ENCODE measurements at places on chromosomes 3 and 15. TPM values are rescaled to one million over a fixed set of nuclear protein-coding genes. Genes with fewer than 3 reads are reported as not detected.
A peak's percentile ranks its signal among the peaks of the same experiment; 100 is the strongest.

DNA sequence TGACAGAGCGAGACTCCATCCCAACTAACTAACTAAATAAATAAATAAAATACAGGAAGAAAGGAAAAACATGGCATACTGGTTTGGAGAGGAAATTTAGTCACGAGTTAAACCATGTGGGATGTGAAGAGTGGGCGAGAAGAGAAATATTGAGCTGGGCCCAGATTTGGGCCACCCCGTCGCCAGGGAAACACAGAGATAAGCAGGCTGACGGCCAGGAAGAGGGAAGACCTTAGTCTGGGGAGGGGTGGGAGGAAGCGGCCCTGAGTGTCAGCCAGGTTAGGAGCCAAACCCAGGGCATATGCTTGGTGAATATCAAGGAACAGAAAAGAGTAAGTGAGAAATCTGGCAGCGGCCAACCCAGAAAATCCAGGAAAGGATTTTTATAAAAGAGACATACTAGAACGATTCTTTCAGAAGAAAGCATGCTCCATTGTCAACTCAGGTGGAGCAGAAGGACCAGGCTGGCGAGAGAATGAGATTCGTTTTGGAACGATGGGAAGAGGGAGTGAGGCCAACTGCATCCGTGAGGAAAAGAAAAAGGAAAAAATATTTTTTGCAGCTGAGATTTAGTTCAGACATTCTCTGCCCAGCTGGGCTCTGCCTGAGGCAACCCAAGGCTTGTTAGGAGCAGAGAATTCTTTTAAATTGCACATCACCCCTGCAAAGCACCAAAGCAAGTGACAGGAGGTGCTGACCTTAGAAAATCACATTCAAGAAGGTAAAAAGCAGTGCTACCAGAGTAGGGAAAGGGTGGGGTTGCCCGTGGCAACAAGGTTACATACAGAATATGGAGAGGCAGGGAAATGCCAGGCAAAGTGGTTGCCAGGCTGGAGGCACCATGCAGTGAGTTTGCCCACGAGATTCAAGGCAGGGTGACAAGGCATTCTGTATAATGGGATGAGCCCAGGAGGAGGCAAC, 59.3 kb upstream of the RAD18 start:
- H3K4me1 ChIP-seq, result no peaks in the 10 kb centered on the region
- no peaks in the 10 kb centered on the region for H3K36me3 ChIP-seq
- no peak overlapping the region for H3K4me3 ChIP-seq
- no peak overlapping the region for H3K27ac ChIP-seq
- H3K27me3 ChIP-seq, result no peaks in the 10 kb centered on the region
- DNase-seq, result no peak

- H3K27me3 ChIP-seq, result no peaks in the 10 kb centered on the region
- H3K36me3 ChIP-seq, result no peaks in the 10 kb centered on the region
- no peak overlapping the region for H3K27ac ChIP-seq
- DNase-seq, result no peak
- H3K4me3 ChIP-seq, result no peak overlapping the region
These were observed 148.0 kb upstream of the CNTN6 start for GRCh38 chr3:944786-945185.

DNA sequence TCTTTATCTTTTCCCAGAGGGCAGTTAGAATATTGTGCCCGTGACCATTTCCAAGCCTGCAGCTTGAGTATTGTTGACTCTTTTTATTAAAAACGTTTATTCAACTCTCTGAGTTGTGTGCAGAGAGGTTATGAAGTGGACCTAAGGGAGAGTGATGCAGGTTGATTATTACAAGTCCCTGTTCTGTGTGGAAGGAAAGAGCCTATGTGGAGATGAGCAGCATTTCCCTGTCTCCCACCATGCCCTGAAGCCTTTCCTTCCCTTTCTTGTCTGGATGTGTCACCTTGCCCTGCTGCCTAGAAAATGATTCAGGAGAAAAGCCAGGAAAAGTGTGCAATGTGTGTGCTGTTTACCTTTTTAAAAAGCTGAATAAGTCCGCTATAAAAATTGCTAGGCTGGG, 19.4 kb downstream of the ZPLD1 start:
- H3K36me3 ChIP-seq, result no peaks in the 10 kb centered on the region
- no peak overlapping the region for H3K4me3 ChIP-seq
- no peak overlapping the region for H3K27ac ChIP-seq
- no peak for DNase-seq

DNA sequence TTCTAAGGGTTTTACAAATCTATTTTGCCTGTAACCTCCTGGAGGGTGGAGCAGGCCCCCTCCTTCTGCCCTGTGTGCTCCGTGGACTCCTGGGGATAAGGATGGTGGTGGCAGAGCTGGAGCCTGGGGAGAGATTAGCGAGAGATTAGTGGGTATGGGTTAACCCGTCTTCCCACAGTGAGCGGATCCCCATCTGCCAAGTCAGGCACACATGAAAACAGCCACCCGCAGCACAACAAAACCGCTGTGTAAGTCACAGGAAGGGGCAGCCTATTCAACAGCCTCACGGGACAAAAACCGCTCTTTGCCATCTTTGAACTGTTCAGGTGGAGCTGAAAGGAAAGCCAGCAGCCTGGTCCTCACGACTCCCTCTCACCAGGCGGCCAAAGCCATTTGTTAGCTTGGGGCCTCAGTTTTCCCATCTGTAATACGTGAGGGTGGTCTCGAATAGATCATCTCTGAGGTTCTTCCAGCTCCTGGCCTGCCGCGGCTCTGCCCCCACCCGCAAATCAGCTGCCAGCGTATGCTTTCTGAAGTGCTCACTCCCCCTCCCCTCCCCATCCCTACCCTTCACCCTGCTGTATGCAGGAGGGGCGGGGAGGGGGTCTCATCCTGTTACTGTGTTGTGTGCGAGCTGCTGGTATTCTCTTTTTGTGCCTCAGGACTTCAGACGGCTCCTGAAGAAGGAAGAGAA, 43.6 kb downstream of the PDIA5 start:
- no peak overlapping the region for H3K4me3 ChIP-seq
- H3K36me3 ChIP-seq, result peaks cover 8% of the 10 kb centered on the region
- no peak for DNase-seq
- no peaks in the 10 kb centered on the region for H3K4me1 ChIP-seq
- no peak overlapping the region for H3K27ac ChIP-seq

DNA sequence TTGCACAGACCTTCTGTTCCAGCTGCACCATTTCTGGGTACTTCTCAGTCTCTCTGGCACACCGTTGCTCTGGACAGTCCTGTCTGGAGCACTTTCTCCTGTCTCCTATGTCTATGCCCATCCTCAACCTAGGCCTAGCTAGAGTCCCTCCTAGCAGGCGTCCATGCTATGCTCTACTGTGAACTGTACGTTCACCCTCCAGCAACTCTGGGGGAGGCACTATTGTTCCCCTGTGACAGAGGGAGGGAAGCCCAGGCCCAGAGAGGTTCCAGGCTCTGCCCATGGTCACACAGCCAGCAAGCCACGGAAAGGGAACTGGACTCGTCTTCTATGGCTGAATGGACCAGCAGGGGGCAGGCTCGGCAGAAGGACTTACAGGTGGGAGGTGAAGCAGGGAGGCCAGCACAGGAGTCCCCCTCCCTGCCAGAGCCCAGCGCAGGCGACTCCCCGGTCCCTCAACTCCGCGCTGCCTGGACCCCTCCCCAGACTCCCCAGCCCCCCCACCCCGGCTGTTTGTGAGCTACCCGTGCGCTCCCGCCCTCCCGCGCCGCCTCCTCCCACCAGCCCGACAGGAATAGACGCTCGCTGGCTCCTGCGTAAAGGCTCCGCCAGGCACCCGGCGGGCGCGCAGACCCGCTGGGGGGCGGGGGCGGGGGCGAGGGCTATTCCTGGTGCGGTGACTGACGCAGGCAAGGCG, 1.7 kb upstream of the LINGO1 start:
- H3K27ac ChIP-seq, result no peak overlapping the region
- H3K4me1 ChIP-seq, result no peaks in the 10 kb centered on the region
- H3K27me3 ChIP-seq, result peaks cover 16% of the 10 kb centered on the region
- no peak overlapping the region for H3K4me3 ChIP-seq
- H3K36me3 ChIP-seq, result no peaks in the 10 kb centered on the region

- peak; percentile 78 for DNase-seq
- no peak overlapping the region for H3K27ac ChIP-seq
- H3K4me3 ChIP-seq, result no peak overlapping the region
- peaks cover 3% of the 10 kb centered on the region for H3K4me1 ChIP-seq
These were observed 61.3 kb upstream of the PIAS1 start for GRCh38 chr15:67992834-67993233.

The CHRM5 gene
- not detected for polyA plus RNA-seq

The PATL2 gene
- polyA plus RNA-seq, result 6.8 TPM

The RARRES1 gene
- 32.5 TPM for polyA plus RNA-seq

The DNAH12 gene
- 0.10 TPM for polyA plus RNA-seq

The ADGRG7 gene
- polyA plus RNA-seq, result 48.4 TPM

The ANKRD28 gene
- polyA plus RNA-seq, result 28.7 TPM

The GHSR gene
- not detected for polyA plus RNA-seq

The SERP1 gene
- polyA plus RNA-seq, result 151 TPM

All from small intestine (tissue), 16 donors.